A549 treated with AZD2906 at 1 μM for 4 hours (cell line): ENCODE measurements at places on chromosomes 6 and 20. TPM values are rescaled to one million over a fixed set of nuclear protein-coding genes. Genes with fewer than 3 reads are reported as not detected.

ZNF133 gene
- total RNA-seq: 10.4 to 12.8 TPM (median 11.0 TPM) in 5 replicates

TTK gene
- 15.2 to 20.9 TPM (median 17.8 TPM) in 5 replicates for total RNA-seq

RBM12 gene
- 74.1 to 88.6 TPM (median 81.7 TPM) in 5 replicates for total RNA-seq

PDSS2 gene
- 5.1 to 5.9 TPM (median 5.6 TPM) in 5 replicates for total RNA-seq

GSTA2 gene
- 0.07 TPM in 2 of 5 replicates, not detected in the others for total RNA-seq

RAET1G gene
- total RNA-seq: 6.4 to 11.6 TPM (median 8.5 TPM) in 5 replicates
